Stimulated activated naive CD4-positive, alpha-beta T cell treated with Interleukin-2 at 50 U/mL for 16 hours (primary cell): ENCODE measurements at places on chromosomes 1 and 21.

- DNase-seq: no peak
Observed at GRCh38 chr1:99347041-99347684, 82.9 kb downstream of the PLPPR4 start.

GRCh38 chr1:192887426-192887825 is 78.6 kb downstream of the RGS2 start:
- no peak for DNase-seq

DNA sequence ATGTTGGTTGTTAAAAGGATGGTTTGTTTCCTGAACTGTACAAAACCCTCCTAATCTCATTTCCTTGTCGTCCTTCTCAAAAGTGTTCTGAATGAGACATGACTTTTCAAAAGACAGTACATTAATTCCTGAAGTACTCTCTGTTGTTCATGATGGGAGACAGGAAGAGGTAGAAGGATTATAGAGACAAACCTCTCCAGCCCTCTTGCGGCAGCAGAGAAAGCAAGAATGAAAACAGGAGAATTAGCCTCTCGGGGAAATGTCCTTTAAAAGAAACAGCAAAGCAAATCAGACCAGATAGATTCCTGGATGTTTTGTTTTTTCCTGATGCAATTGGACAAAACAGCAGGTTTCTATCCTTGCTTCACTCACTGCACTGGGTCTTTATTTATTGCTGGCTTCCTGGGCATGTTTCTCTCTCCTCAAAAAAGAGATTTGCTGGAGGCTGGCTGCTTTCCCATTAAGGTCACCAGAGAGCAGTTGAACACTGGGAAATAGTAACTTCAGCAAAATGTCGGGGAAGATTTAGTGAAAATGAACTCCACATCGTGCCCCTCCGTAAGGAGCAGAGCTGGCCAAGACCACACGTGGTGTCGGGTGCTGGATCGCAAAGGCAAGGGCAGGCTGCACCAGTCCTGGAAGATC is 145.8 kb upstream of the SYT6 start:
- no peak for DNase-seq

- DNase-seq: no peak
Observed at GRCh38 chr1:183180218-183180617, 5.8 kb upstream of the LAMC2 start.

DNA sequence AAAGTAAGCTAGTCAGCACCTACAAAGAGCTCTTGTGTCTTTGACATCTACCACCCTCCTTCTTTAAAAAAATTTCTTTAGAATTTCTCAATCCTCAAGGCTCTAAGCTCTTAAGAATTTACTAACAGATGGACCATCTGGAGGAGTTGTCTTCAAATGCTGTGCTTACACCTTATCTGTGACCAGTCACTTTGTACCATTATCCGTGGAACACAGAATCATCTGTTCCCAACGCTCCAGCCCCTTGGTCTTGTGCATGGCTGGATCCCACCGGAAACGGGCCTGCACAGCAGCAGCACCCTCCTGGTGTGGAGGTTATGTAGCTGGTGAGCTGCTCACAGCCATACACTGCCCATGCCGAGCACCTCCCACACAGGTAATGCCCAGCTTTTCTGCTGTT is 89.0 kb downstream of the TBX19 start:
- no peak for DNase-seq

- no peak for DNase-seq
Observed at GRCh38 chr1:56434025-56434424, 145.3 kb downstream of the PLPP3 start.

GRCh38 chr1:147478521-147478920 is 62.8 kb upstream of the BCL9 start:
- no peak for DNase-seq

DNA sequence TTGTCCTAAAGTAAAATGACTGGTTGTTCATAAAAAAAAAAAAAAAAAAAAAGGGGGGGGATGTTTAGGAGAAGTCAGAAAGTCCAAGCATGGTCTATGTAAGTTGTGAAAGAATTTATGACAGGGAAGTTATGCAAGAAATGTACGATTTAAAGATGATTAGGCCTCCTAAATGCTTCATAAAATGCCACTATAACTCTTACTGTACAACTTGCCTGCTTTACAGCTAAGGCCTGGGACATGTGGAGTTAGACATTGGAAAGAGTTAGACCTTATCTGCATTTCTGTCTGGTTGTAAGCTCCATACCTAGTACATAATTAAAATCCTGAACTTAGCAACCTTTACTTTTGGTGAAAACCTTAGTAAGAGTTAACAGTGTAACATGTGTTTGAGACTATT is 150.0 kb downstream of the TPR start:
- DNase-seq: no peak
